ENCODE measurements at places on chromosomes 3 and 15. TPM values are rescaled to one million over a fixed set of nuclear protein-coding genes. Genes with fewer than 3 reads are reported as not detected.
A peak's percentile ranks its signal among the peaks of the same experiment; 100 is the strongest.

GRCh38 chr3:50317300-50317699 lies 5.2 kb downstream of the HYAL2 start:
- no peak for DNase-seq
- H3K27me3 ChIP-seq = no peaks in the 10 kb centered on the region
- peaks cover 4% of the 10 kb centered on the region for H3K36me3 ChIP-seq
- H3K4me1 ChIP-seq = peaks cover 39% of the 10 kb centered on the region
- H3K27ac ChIP-seq = peak overlapping the region; percentile 89

GRCh38 chr3:50567011-50567385 lies 549 bp downstream of the C3orf18 start:
- H3K27ac ChIP-seq = peak overlapping the region; percentile 68
- H3K4me1 ChIP-seq = peaks cover 60% of the 10 kb centered on the region
- H3K4me3 ChIP-seq = peak overlapping the region; percentile 95
- H3K27me3 ChIP-seq = no peaks in the 10 kb centered on the region

UPK1B gene
- not detected for total RNA-seq

DNA sequence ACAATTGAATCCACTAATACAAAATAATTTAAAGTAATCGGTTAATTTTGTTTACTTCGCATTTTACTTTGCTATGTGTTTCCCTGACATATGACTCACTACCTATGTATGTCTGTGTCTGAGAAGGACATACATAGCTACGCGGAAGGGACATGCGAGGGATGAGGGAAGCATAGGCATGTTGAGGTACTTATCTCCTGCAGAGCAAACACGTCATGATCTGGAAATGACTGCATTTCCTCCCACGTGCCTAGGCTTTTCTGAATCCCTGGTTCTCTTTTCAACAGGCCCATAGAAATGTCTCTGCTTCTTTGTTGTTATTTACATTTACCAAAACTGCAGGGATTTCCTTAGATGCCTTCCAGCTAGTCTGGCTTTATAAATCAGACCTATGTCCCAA lies 27.5 kb downstream of the ALCAM start:
- H3K36me3 ChIP-seq = peaks cover 2% of the 10 kb centered on the region
- H3K27me3 ChIP-seq = peaks cover 2% of the 10 kb centered on the region
- DNase-seq = no peak
- no peak overlapping the region for H3K27ac ChIP-seq

- H3K27ac ChIP-seq = no peak overlapping the region
- H3K4me3 ChIP-seq = no peak overlapping the region
- H3K27me3 ChIP-seq = peaks cover 30% of the 10 kb centered on the region
- DNase-seq = no peak
- no peaks in the 10 kb centered on the region for H3K4me1 ChIP-seq
- H3K36me3 ChIP-seq = no peaks in the 10 kb centered on the region
Measured at GRCh38 chr15:41219381-41219780, 11.2 kb downstream of the EXD1 start.

- H3K27me3 ChIP-seq = peaks cover 3% of the 10 kb centered on the region
- DNase-seq = no peak
- no peak overlapping the region for H3K27ac ChIP-seq
- H3K4me1 ChIP-seq = no peaks in the 10 kb centered on the region
- H3K4me3 ChIP-seq = no peak overlapping the region
- H3K36me3 ChIP-seq = no peaks in the 10 kb centered on the region
Measured at GRCh38 chr15:85910834-85911233, 116.1 kb upstream of the KLHL25 start.

DNA sequence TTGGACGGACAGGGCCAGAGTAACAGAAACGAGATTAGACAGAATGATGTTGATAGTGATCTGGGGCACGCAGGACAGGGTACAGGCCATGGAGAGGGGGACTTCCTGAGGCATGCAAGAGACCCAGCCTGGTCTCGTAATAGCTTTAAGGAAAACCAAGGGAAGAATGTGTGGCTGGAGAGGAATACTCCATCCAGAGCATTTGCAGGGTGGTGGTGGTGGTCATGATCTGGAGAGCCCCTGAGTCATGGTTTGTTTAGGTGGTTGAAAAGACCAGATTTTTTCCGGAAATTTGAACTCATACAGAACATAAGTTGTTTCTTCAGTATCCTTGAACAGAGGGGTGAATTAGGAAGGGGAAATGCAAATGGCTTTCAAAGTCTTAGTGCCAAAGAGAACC lies 138.5 kb downstream of the DUT start:
- no peaks in the 10 kb centered on the region for H3K36me3 ChIP-seq
- DNase-seq = no peak
- no peak overlapping the region for H3K27ac ChIP-seq
- no peaks in the 10 kb centered on the region for H3K27me3 ChIP-seq

SPTBN5 gene
- 1.5 TPM for total RNA-seq

RBP2 gene
- total RNA-seq = not detected

DNA sequence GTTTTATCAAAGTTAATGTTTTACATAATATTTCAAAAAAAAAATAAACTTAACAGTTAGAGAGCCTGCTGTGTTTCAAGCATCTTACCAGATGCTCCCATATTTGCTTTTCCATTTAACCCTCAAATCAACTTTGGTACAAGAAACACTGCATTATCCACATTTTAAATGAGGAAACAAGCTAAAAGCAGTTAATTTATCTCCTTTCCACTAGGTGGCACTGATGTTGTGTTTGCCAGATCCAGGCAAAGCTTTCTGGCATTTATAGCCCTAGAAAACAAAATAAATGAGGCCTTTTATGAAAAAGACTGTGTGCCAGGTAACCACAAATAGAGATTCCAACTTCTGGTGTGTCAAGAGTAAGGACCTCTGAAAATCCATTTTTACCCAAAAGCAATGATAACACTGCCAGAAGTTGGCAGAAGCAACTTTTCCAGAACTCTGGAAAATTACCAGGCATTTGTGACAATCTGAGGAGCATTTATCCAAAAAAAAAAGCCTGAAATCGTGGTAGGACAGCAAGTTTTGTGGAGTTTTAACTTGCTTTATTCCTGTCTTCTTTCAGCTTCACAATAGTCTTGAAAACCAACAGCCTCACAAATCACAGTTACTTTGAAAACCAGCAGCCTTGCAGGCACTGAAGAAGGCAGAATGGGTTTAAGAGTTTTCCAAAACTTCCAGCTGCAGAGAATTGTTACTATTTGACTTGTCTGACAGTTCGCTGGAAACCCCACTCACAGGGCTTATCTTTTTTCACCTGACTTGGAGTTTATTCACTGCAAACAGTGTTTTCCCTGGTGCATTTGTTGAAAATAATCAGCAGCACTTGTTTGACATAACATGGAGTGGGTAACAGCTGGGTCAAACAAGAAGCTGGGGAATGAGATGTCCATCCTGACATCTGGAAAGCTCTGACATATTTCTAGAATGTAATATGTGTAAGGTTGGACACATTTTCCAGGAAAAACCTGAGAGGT lies 9.2 kb downstream of the FAM162A start:
- H3K4me1 ChIP-seq = peaks cover 33% of the 10 kb centered on the region

DNA sequence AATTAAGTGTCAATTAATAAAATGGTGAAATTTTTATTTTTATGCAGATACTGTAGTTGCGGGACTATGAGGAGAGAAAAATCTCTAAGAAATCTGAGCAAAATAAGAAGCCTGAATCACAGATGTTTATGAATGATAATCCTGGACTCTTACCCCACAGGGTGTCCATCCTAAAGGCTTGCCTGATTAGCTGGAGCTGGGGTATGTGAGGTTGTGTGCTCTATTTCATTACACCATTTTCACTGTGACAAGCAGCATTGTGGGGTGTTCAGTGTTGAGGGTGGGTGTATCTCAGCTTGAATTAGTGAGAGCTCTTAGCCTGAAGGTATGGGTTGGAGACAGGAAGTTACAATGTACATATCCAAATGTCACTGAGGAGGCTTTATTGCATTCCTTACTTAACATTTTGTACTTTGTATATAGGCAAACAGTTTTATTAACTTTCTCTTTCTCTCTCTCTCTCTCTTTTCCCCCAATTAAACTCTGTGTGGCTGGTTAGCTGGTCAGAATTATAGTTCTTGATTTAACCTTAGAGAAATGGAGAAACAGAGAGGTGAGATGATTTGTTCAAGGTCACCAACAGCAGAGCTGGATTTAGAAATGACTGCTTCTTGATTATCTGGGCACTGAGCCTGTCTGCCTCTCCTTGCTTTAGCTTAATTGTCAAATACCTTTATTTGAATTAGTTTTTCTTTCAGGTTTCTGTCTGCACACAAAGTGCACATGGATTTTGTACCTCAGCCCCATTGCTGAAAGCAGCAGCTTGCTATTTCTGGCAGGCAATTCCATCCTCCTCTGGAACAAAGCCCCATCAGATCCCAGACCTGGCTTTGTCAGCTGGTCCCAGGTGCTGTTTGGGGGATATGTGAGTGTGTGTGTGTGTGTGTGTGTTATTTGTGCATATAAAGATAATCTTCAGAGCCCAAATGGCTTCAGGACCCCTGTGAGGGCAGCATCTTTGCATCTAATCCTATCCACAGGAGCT lies 35.8 kb downstream of the GJD2 start:
- DNase-seq = no peak
- H3K36me3 ChIP-seq = no peaks in the 10 kb centered on the region
- H3K4me3 ChIP-seq = no peak overlapping the region
- H3K27me3 ChIP-seq = peaks cover 48% of the 10 kb centered on the region
- no peaks in the 10 kb centered on the region for H3K4me1 ChIP-seq

- no peak overlapping the region for H3K27ac ChIP-seq
- peaks cover 3% of the 10 kb centered on the region for H3K4me1 ChIP-seq
- H3K4me3 ChIP-seq = no peak overlapping the region
- H3K27me3 ChIP-seq = peaks cover 3% of the 10 kb centered on the region
Measured at GRCh38 chr15:70815604-70816003, 38.4 kb downstream of the LARP6 start.

SOX2 gene
- not detected for total RNA-seq

ZIC4 gene
- total RNA-seq = not detected

GRCh38 chr15:64288577-64288976 lies 67.4 kb downstream of the CSNK1G1 start:
- H3K27ac ChIP-seq = no peak overlapping the region
- DNase-seq = no peak
- H3K4me3 ChIP-seq = no peak overlapping the region
- H3K36me3 ChIP-seq = peaks cover 7% of the 10 kb centered on the region
- no peaks in the 10 kb centered on the region for H3K27me3 ChIP-seq

- no peaks in the 10 kb centered on the region for H3K27me3 ChIP-seq
- H3K4me3 ChIP-seq = no peak overlapping the region
- no peak overlapping the region for H3K27ac ChIP-seq
- no peaks in the 10 kb centered on the region for H3K36me3 ChIP-seq
- no peak for DNase-seq
Measured at GRCh38 chr15:35838424-35839111, 292.6 kb upstream of the DPH6 start.

DOCK3 gene
- total RNA-seq = 1.1 TPM

GRCh38 chr3:151142929-151143328 lies 57.5 kb downstream of the MED12L start:
- peaks cover 13% of the 10 kb centered on the region for H3K27me3 ChIP-seq
- no peaks in the 10 kb centered on the region for H3K4me1 ChIP-seq
- no peak overlapping the region for H3K27ac ChIP-seq
- no peak overlapping the region for H3K4me3 ChIP-seq
